T-helper 9 cell (primary cell): ENCODE measurements at places on chromosomes 12 and 14.

DNA sequence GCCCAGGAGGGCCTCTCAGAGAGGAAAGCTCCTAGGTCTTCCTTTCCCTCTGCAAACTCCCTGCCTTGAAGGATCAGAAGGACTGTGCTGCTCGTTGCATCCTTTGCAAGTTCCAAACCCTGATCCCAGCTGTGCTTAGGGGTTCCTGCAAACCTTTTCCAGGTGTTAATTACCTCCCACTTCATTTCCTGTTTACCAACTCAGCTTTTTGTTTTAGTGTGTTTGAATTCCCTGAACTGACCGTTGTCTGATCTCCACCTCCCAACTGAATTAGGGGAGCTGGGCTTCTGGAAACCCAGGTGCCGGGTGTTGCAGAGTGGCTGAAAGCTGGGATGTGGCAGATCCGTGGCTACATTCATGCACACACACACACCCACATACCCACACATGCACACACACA, 20.6 kb upstream of the BDKRB1 start:
- no peak for DNase-seq

GRCh38 chr12:2582631-2583030, 212.1 kb upstream of the FKBP4 start:
- no peak for DNase-seq

GRCh38 chr12:1473418-1473817, 121.0 kb downstream of the FBXL14 start:
- peak; percentile 5 for DNase-seq

DNA sequence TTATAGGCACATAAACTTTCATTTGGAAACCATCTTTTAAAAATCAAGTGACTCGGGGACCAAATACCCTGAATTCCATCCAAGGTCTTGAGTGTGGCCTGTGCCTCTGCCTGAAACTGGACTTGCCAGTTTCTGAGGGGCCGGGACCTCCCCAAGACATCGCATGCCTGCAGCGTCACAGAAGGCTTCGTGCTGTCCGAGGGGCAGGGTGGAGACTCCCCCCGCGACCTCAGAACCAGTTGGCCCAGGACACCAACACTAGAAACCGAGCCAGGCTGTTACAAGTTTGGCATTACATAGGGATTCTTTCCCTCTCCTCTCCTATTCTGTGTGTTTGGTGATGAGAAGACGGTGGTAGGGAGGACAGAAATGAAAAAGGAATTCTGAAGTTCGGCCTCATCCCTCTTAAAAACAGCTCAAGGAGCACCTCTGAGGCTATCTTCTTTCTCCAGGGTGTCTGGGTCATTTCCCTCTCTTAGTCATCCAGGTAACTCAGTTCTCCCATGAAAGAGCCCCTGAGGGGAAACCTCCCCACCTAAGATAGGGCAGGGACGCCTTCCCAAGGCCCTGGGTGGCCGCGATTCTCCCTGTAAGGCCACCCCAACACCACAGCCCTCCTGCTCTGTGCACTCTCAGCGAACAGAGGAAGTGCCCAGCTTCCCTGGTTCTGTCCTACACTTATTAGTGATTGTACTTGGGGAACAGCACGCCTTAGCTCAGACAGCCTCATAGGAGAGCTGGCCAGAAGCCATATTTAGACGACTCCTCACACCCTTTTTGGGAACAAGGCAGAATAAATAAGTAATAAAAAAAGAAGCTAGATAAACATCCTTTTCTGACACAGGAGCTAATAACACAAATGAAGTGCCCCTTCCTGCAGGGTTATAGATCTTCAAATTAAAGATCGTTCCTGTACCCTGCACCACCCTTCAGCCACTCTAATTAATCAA, 93.8 kb downstream of the BCL11B start:
- DNase-seq = no peak

DNA sequence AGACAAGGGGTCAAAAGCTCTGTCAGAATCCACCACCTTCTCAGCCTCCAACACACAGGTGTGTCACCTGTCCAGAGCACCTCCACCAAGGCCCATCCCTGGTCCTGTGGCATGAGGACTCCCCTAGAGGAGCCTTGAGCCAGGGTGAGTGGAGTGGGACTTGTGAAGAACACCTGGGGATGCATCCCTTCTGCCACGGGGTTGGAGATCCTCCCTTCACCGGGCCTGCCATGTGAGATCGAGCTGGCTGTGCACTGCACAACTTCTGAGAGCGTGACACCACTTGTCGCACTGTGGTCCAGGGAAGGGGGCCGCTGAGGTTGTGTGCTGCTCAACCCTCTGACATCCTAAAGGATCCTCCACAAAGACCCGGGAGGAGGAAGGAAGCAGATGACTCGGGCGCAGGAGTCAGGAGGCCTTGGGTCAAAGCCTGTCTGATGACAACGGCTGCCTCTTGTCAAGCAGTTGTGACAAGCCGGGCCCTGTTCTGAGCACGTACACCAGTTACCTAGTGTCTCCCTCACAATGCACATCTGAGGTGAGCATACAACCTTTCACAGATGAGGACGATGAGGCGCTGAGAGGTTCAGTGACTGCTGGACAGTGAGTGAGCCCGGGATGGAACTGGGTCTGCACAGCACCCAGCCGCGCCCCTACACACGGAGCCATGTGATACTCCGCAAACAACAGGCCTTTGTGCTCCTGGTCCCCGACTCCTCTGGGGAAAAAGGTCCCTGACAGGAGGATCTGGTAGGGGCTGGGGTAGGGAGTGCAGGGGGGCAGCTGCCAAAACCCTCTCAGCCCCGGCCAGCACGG, 35.6 kb downstream of the CHGA start:
- no peak for DNase-seq

- no peak for DNase-seq
Measured at GRCh38 chr14:64757601-64758000, 53.4 kb downstream of the PLEKHG3 start.

DNA sequence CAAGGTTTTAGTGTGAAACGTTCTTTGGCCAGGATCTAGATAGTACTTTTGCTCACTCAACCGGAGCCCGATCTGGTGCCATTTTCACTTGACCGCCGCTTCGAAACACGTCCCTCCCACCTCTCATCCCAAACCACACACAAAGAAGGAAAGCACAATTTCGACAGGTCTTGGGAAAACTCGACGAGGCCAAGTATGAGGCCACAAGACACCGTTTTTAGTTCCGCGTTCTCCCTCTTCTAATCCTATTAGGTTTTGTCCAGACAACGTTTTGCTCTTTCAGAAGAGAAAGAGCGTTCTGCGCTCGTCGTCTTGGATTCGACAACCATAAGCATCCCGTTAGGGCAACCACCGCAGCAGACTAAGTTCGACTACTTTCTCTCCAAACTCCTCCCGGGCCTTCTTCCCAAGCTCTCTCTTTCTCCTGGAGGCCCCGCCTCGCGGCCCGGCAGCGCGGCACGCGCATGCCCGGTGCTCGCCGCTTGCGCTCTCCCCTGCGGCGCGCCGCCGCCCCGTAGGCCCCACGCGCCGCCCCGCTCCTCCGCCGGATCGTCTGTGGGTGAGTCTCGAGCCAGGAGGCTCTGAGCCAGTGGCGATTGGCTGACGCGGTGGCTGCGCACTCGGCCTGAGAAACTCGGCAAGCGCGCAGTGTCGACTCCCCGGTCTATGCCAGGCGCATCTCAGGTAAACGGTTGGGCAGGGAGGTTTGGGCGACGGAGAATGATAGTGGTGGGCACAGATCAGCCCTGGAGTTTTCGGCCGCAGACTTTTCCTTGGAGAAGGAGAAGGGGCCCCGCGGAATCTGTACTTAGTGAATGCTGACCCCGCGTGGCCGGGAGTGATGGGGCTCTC, at the start of gene MIPOL1:
MIPOL1 (plus strand) TSS at position 517 of the 852 bp plus-strand sequence. CDS start 49,952 bp downstream, outside the sequence.
- DNase-seq = no peak

- DNase-seq = no peak
Measured at GRCh38 chr14:53055003-53055402, 98.1 kb downstream of the DDHD1 start.

GRCh38 chr14:101118746-101119591, 215.4 kb upstream of the RTL1 start:
- DNase-seq = no peak

DNA sequence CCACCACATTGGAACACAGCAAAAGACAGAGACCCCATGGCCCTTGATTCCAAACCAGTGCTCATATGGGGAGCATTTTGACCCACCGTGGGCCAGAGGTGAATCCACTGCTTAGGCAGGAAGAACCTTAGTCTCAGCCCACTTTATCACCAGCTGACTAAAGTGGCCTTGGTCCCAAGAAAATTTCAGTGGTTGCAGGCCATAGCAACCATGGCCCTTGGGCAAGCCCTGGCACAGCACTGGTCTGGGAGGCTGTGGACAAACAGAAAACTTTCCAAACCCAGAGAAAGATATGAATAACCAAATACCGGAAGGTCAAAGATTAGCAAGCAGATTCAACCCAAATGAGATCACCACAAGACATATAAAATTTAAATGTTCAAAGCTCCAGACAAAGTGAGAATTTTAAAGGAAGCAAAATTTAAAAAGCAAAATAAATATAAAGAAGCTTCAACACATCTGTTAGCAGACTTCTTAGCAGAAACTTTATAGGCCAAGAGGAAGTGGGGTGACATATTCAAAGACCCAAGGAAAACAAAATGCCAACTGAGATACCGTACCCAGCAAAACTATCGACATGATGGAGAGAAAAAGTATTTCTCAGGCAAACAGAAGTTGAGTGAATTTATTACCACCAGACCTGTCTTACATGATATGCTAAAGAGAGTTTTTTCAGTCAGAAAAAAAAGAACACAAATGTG, 7.8 kb downstream of the KLRK1 start:
- DNase-seq = no peak

- no peak for DNase-seq
Measured at GRCh38 chr12:22740656-22741355, 115.8 kb downstream of the ETNK1 start.

- no peak for DNase-seq
Measured at GRCh38 chr12:32534698-32535097, 135.3 kb downstream of the FGD4 start.

GRCh38 chr12:131729254-131729955, 18.5 kb downstream of the SFSWAP start:
- no peak for DNase-seq

DNA sequence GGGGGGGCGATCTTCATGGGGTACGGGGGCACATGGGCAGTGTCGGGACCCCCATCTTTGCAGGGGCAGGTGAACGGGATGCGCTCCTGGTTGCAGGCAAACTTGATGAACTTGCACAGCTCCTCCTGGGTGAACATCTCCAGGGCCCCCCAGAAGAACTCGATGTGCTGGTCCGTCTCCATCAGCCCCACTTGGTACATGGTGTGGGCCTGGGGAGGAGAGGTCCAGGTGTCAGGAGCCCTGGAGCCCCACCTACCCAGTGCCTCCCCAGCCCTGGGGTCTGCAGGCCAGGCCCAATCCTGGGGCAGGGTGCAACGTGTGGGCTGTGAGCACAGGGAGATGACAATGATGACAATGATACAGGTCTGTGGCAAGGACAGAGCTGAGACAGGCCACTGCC, 37.7 kb downstream of the TRAFD1 start:
- DNase-seq = no peak

- DNase-seq = no peak
Measured at GRCh38 chr12:89960011-89960507, 251.4 kb upstream of the ATP2B1 start.

DNA sequence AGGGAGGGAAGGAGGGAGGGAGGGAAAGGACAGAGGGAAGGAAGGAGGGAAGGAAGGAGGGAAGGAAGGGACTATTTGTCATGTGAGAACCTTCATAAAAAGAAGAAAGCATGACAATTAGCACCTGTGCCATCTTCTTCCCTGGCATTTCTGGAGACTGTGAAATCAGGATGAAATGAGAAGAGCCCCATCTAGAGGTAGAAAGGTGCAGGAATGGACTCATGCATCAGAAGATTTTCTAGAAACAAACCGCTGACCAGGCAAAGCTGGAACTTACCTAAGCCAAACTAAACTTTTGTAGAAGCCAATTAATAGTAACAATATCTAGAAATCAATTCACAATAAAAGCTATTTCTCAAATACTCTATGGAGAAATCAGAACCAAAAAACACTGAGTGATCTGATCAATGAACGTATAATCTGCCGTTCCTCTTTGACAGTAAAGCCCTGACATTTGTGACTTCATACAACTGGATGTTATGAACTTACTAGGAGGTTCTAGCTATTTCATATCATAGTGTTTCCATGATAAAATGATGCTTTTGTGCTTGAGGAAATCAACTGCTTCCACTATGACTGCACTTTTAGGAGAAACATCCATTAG, 24.4 kb upstream of the CRACR2A start:
- no peak for DNase-seq

GRCh38 chr12:113582521-113583218, 111.0 kb upstream of the LHX5 start:
- no peak for DNase-seq

DNA sequence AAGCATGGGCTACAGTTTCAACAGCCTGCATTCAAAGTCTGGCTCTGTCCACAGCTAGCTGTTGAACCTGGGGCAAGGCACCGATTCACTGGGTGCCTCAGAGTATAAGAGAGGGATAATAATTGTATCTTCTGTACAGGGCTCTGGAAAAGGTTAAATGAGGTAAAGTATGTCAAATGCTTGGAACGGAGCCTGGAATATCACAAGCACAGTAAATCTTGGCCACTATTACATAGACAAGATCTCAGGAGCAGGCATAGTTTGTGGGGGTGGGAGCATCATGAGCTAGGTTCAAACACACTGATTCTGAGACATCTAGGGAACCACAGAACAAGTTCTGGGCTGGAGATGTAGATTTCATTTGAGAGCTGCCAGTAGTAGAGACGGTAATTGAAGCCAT, 203.7 kb upstream of the NUDT4 start:
- DNase-seq = no peak

DNA sequence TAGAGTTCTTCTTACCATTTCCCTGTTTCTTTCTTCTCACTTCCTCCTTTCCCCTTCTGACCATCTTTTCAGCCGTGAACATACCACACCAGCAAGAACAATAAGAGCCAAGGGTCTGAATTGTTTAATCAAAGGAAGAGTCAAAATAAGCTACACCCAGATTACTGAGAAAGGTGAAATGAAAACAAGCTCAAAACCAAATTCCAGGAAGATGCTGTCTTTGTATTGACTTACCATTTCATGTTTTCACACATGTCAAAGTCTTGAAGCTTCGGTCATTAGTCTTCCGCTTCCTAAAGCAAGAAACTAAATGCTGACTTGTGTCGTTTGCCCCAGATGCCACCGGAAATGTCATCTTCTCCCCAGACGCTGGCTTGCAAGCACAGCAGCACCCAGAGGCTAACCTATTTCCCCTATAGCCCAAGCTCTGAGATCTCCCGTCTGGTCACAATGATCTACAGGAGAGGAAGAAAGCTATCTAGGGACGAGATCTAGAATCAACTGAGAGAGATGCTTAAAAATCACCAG, 136.5 kb upstream of the AMIGO2 start:
- DNase-seq = peak; percentile 49

DNA sequence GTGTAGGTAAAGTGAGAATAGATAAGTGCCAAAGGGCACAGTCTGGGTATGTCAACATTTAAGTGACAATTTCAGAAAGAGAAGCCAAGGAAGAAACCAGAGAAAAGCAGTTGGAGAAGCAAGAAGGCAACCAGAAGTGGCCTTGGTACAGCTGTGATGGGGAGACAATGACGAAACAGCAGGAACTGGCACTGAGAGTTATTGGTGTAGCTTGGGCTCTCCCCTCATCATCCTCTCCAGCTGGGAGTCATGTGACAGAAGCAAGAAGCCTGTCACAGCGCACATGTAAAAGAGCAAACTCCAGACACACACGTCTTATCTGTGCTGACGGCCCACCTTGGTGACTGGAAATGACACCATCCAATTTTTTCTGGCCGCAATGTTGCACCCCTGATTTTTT, 203.3 kb upstream of the NUDT4 start:
- DNase-seq = no peak

GRCh38 chr12:68915055-68915454, 17.9 kb downstream of the CPM start:
- DNase-seq = no peak

GRCh38 chr14:95657454-95657853, 28.8 kb upstream of the TCL1B start:
- DNase-seq = no peak

GRCh38 chr12:11655842-11656241, 6.4 kb downstream of the ETV6 start:
- no peak for DNase-seq
